ENCODE measurements at places on chromosomes 4 and X.

DNA sequence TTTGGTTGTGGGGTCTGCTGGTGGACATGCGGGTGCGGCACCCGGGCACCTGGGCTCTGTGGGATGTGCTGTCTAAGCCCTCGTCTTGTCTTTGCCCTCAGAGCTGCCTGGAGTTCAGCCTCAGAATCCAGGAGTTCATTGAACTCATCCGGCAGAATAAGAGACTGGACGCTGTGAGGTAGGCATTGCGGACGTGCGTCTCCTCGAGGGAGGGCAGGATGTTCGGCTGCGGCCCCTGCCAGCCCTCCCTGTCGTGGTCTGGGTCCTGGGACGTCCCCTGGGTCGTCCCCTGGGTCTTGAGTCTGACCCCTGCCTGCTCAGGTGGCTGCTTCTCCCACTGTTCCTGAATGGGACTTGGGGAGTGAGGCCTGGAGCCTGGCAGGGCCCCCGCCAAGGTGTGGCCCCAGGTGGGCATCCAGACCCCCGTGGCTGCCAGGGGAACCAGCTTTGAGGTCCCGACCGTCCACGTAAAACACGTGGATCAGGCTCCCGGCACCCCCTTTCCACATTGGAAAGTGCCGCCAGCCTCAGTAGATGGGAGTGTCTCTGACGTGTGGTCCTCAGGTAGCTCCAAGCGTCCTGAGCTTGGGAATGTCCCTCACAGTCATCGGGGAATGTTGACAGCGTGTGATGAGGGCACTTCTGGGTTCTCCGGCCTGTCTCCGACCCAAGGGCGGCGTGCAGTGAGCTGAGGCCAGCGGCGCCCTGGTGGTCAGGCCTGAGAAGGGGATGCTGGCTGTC lies 19.3 kb upstream of the UVSSA start:
- no peak for DNase-seq
- H3K36me3 ChIP-seq = peaks cover 4% of the 10 kb centered on the region
- H3K27ac ChIP-seq = no peak overlapping the region
- no peaks in the 10 kb centered on the region for H3K27me3 ChIP-seq
- H3K4me3 ChIP-seq = no peak overlapping the region

GRCh38 chrX:123964156-123964834 lies 2.8 kb downstream of the STAG2 start:
- H3K27ac ChIP-seq = no peak overlapping the region
- 0 out of 2 replicates have a peak, but pooled peaks cover 8% of the 10 kb centered on the region for H3K4me1 ChIP-seq

DNA sequence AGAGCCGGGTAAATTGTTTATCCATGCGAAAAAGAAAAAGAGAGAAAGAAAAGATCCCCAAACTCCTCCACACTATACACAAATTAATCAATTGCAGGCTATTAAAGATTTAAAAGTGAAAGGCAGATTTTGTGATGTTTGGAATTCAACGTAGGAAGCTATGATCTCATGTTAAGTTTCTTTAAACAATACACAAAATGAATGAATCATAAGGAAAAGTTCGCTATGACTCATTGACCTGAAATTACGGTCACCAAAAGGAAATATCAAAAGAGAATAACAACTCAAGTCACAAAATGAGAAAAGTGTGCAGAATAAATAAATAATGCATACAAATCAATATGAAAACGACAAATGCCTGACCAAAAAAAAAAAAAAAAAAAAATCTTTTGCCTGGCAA lies 28.6 kb downstream of the CLNK start:
- peaks cover 4% of the 10 kb centered on the region for H3K4me1 ChIP-seq
- no peak for DNase-seq
- H3K4me3 ChIP-seq = no peak overlapping the region
- no peaks in the 10 kb centered on the region for H3K27me3 ChIP-seq

GRCh38 chr4:184196730-184197385 lies 20.8 kb downstream of the ENPP6 start:
- H3K36me3 ChIP-seq = no peaks in the 10 kb centered on the region
- no peak overlapping the region for H3K27ac ChIP-seq
- H3K4me3 ChIP-seq = no peak overlapping the region
- no peaks in the 10 kb centered on the region for H3K4me1 ChIP-seq
- no peaks in the 10 kb centered on the region for H3K27me3 ChIP-seq
- no peak for DNase-seq
